GM10248 (cell line): ENCODE measurements at places on chromosomes 11 and 22.

- DNase-seq, result no peak
Measured at GRCh38 chr11:13301522-13301921, 23.9 kb downstream of the BMAL1 start.

GRCh38 chr11:123261345-123262106 is 66.5 kb upstream of the CLMP start:
- peak; percentile 76 for DNase-seq

- no peak for DNase-seq
Measured at GRCh38 chr11:64804346-64805210, 1.6 kb upstream of the MAP4K2 start.

- DNase-seq, result no peak
Measured at GRCh38 chr11:128465946-128466705, 121.2 kb downstream of the ETS1 start.

- no peak for DNase-seq
Measured at GRCh38 chr11:17209939-17210245, 2.1 kb upstream of the PIK3C2A start.

DNA sequence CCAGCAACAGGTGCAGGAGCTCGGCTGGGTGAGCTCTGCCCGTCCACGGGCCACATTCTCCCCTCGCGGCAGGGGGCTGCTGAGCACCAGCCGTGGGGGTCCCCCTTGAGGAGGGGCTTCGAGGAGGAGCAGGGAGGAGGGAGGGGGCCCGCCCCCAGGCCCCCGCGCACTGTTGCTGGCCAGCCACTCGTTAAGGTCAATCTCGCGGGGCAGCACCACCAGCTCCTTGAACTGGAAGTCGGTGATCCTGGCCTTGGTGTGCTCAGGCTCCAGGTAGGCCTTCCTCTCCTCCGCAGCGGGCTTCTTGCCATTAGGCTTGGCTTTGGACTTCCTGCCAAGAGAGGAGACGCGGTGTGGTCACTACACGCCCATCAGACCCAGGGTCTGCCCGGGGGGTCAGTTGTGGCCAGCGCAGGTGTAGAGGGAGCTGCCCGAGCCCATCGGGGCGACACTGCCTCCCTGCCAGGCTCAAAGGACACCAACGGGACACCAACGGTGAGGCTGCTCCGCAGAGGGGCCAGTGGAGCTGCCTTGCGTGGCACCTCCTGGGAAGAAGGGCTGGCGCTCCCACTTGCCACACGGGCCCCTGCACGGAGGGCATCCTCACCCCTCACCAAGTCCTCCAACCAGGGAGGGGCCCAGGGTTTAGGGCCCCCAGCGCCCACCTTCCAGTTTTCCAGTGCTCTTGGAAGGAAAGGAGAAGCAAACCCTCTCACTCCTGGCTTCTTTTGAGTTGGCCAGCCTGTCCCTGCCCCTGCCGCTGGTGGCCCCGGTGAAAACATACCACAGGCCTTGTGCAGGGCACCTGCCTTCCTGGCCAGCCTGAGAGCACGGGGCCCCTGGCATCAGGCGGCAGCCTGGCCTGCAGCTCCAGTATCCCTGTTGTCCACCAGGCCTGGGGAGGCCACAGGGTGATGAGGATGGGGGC is 5.8 kb downstream of the MOB2 start:
- no peak for DNase-seq

GRCh38 chr11:88281317-88281712 is 56.2 kb downstream of the CTSC start:
- no peak for DNase-seq

GRCh38 chr22:37054600-37055365 is 3.2 kb downstream of the KCTD17 start:
- no peak for DNase-seq

DNA sequence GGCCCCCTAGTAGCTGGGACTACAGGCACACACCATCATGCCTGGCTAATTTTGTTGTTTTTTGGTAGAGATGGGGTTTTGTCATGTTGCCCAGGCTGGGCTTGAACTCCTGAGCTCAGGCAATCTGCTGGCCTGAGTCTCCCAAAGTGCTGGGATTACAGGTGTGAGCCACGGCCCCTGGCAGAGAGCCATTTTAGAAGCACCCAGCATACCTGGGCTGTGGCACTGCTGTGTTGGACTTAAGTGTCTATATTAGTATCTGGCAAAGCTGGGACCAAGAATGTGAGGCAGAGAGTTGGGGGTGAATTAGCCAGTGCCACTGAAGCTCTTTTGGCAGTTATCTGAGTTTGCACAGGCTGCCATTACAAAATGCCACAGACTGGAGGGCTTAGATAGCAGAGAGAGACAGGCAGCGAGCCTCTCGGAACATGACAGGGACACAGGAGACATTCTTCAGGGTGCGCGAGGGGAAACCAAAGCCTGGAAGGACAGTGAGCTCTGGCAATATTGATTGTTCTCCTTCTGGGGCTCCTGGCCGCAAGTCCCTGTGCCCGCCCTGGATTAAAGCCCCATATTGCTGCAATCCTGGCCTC is 87.7 kb upstream of the ALX4 start:
- DNase-seq, result no peak

GRCh38 chr11:77800449-77800848 is 20.1 kb downstream of the RSF1 start:
- DNase-seq, result no peak

DNA sequence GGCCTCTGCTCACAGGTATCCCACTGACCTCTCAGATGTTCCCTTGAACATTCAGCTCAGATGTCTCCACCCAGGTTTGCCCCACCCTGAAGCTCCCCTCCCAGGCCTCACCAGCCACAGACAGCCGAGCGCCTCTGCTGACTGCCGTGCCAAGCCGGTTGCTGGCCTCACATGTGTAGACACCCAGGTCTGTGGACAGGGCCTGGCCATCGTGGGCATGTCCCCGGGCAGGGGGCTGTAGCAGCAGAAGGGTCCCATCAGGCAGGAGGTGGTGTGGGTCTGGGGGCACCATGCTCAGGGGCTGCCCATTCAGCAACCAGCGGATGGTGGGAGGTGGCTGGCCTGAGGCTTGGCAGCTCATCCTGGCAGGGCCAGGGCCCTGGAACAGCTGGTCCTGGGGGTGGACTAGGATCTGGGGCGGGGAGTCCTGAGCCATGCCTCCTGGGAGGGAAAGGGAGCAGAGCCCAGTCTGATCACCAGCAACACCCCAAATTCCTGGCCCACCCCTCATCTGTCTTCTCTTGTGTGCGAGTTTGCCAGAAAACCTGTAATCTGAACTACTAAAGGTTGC is 759 bp downstream of the ROBO4 start:
- peak; percentile 8 for DNase-seq

GRCh38 chr11:45021692-45022141 is 71.0 kb upstream of the TP53I11 start:
- no peak for DNase-seq

DNA sequence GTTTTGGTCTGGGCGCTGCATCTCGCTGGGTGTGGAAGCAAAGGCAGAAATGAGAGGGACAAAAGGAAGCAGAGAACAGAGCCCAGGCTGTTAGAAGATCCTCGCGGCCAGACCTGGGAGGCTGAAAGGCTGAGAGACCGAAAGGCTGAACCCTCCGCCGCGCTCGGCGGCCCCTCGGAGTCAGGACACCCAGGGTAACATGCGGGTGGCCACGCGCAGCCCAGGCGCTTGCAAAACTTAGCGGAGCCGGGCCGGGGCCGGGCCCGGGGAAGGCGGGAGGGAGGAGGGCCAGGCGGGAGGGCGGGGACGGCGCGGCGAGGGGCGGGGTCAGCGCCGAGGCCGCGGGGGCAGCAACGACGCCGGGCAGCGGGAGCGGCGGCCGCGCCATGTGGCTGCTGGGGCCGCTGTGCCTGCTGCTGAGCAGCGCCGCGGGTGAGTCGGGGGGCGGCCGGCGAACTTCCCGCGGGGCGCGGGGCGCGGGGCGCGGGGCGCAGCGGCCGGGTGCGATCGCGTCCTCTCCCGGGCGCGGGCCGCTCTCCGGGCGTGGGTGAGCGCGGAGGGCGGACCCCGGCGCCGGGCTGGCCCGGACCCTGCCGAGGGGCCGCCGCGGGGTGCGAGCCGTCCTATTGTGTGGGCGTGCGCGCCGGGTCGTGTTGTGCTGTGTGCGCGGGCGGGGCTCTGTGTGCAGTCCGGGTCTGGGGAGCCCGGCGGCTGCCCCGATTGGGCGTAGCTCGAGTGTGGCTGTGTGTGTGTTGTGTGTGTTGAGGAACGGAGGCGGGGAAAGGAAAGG is at the start of gene LDLRAD3:
LDLRAD3 (plus strand) TSS at position 350 of the 790 bp plus-strand sequence; CDS start at position 387, 37 bp downstream.
- peak; percentile 84 for DNase-seq

GRCh38 chr11:76131142-76131541 is 75.2 kb downstream of the WNT11 start:
- DNase-seq, result no peak

DNA sequence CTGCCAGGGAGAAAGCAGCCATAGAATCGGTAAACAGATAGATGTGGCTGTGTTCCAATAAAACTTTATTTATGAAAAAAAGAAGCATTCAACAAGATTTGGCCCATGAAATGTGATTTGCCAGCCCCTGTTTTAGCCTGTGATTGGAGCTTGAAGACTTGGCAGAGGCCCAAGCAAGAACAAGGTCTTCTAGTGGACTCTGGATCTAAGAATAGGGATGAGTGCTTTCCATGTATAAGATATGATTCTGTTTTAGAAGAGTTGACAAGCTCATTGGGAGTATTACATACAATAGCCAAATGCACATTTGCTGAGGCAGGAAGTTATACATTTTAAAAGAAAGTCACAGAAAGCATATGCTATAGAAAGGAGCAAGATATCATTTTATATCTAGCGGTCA is 175.6 kb upstream of the LUZP2 start:
- no peak for DNase-seq

DNA sequence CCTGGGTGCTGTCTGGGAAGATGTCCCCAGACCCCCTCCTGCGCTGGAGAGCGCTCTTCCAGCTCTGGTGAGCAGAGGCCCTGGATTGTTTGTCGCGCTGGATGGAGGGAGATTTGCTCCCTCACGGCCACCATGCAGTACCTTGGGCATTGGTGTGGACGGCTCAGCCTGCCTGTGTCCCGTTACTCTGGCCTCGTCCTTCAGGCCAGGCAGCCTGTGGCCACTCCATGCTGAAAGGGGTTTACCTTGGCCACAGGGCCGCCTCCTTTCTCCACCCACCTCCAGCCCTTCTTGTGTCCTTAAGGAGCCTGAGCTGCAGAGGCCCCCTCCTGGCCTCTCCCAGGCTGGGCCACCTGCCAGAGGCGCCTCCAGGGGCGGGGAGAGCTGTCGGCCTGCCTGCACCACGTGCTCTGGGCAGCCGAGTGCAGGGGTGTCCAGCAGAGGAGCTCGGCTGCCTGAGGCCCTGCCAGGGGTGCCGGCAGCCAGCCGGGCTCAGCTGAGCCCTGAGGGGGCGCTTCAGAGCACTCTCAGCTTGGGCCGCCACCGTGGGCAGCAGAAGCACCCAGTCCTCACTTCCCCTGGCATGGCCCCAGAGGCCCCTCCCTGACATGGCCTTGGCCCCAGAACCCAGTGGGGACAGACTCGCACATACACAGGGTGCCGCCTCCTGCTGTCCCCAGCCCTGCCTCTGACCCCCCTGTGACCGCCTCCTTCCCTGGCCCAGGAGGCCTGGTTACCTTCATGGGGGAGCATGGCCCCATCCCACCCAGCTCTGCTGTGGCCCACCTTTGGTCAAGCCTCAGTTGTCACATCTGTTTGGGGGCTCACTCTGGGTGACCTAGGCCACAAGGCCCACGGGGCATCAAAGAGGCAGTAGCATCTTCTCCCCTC is 3.4 kb downstream of the CCND1 start:
- no peak for DNase-seq

DNA sequence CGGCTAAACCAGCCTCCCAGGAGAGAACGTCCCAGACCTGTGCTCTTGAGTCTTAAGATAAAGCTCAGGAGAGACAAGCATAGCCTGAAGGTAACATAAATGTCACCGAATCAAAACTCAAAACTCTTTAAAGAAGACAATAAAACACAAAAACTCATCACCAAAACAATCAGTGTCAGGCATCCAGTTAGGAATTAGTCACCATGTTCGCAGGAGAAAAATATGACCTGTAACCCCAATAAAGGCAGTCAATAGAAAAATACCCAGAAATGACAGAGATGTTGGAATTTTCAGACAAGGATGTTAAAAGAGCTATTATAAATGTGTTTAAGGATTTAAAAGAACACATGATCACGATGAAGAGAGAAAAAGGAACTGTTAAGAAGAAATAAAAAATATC is 352.4 kb downstream of the BRD1 start:
- no peak for DNase-seq

DNA sequence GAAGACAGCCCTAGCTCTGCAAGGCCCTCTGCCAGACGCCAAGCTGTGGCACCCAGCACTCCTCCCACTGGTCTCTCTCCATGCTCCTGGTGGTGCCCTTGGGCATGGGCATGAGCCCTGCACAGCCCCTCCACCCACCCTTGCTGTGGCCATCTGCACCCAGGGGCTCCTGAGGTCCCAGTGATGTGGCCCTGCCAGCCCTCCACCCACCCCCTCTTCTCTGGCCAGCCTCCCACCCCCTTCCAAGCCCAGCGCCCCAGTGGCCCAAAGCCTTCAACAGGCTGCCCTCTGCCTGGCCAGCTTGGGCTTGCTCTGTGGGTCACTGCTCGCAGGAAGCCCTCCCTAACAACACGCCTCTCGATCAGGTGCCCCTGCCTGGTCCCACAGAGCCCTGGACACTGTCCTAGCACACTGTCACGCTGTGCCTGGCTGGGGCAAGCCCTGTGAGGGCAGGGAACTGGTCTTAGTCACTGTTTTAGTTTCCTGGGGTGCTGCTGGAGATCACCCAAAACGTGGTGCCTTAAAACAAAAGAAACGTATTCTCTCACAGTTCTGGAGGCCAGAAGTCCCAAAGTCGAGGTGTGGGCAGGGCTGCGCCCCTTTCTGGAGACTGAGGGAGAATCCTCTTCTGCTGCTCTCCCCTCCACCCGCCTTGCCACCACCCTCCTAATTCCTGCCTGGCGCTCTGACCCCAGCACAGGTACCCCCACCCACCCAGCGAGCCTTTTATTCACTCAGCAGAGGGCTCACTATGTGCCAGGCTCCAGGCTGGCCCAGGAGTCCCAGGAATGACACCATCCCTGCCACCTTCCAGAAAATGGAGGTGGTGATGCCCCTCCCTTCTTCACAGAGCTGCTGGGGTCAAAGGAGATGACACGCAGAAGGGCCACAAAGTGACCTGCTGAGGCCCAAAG is 14.7 kb downstream of the SULT4A1 start:
- DNase-seq, result no peak
